Left ventricle myocardium inferior (tissue), 1 donor: ENCODE measurements at places on chromosomes 5 and 9. TPM values are rescaled to one million over a fixed set of nuclear protein-coding genes. Genes with fewer than 3 reads are reported as not detected.

DNA sequence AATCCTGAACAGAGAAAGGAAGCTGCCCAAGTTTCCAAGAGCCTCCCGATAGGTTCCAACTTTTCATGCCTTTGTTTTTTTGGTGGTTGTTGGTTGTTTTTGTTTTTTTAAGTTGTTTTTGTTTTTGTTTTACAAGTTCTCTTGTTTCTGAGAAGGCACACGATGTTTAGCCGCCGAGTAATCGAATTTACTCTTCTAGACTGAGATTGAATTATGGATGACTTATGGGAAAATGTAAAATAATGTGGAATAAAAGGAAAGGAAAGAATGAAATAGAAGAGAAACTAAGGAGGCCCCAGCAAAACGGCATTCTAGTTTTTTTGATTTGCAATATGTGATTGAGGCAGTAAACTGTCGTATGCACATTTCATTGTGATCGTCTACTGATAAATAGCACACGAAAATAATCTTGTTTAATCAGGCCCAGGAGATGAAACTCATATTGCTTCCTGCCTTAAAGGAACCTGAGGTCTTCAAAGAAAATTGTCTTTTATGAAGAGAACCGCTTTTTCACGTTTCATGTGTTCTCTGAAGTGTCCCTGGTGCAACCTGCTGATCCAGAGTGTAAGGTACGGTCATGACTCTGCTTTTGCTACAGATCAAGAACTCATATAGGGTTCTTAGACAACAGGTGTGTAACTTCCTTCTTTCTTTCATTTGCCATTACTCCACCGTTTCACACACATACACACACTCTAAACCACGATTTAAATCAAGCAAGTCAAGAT is 1.3 kb upstream of the GNAQ start:
- DNase-seq = no peak

- DNase-seq = no peak
Observed at GRCh38 chr9:95373782-95374487, 56.4 kb upstream of the FANCC start.

DNA sequence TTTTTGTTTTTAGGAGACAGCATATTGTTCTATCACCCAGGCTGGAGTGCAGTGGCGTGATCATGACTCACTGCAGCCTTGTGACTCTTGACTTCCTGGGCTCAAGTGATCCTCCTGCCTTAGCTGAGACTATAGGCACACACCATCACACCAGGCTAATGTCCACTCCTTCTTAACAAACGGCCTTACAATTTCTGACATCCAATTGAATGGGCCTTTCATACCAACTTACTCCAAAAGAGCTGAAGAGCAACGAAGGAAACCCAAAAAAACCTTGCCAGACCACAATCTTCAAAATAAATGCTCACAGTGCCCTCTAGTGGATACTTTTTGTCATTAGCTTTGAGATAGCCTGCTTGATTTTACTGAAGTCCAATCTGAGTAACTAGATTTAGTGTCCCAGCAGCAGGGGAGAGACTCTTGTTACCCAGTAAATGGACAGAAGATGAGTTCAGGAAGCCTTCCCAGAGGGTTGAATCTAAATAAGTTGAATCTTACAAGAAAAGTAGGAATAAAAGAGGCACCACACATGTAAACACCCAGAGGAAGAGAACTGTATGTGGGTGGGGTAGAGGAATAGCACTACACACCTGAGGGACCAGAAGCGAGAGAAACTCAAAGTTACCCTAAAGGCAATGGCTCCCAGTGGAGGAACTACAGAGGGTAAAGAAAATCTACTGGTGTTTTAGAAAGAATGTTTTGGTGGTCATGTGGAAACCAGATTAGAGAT is 9.3 kb downstream of the ZNF622 start:
- DNase-seq = no peak

GRCh38 chr5:172806897-172807672 is 27.0 kb upstream of the ERGIC1 start:
- DNase-seq = peak; percentile 87

- no peak for DNase-seq
Observed at GRCh38 chr9:2700909-2701550, 16.3 kb upstream of the KCNV2 start.

DNA sequence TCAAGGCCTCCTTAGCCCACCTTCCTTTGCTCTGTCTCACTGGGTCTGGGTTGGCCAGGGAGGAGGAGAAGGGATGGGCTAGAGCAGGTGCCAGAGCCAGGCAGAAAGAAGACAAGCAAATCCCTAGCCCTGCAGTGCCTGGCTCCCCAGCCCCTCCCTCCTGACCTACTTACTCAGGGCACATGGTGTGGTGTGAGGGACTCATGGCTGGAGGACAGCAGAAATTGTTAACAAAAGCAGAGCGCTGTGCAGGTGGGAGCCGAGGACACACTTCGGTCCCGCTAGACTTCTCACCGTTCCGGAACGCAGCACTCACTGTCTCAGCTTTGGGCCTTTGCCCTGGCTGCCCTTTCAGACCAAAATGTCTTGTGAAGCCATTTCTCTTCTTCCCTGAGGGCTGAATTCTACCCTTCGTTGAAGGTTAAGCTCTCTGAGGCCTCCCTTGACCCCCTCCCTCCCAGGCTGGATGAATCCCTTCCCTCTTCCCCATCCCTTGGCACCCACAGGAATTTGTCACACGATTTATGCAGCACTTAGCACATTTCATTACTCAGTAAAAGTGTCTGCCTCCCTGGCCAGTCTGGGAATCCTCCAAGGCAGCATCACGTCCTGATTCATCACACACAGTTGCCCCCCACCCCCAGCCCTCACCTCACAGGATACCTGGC is 263.9 kb upstream of the TRPC7 start:
- no peak for DNase-seq

DNA sequence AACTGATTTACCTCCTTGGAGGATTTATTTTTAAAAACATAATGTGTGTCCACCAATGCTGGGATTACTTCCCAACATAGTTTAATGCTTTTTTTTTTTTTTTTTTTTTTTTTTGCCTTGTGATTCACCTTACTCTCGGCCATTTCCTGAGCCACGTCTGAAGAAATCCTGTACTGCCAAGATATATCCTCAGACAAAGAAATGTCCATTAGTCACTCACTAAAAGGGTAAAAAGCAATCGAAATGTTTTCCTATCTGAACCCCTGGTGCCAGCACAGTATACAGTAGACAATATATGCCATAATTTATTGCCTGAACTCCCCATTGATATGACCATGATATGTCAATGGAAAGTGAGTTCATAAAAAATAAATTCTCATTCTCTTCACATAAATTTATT is 344.1 kb downstream of the BNC2 start:
- DNase-seq = no peak

DNA sequence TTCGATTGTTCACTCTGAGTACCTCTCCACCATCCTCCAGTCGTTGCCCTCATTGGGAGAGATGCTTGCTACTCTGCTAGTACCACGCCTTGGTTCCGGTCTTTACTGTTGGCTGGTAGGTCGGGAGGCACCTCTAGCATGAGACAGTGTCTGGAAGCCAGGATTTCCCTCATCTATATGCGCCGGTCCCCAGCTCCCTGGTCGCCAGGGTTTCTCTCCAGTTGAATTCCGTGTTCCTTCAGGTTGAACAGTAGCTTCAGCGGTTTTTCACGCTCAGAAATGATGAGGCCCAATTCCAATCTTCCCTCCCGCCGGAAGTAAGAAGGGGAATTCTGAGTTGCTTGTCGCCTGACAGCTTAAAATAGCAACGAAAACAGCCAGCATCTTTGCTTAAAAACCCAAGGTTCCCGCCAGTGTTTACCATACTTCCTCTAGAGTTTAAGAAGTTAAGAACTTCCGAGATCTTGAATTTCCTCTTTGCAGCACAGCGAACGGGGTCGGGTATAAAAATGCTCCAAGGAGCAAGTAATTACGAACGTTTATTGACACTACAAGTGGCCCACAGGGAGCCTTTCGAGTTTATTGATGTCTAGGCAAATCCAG is 1.3 kb upstream of the ST8SIA4 start:
- DNase-seq = no peak

Gene SPINK7
- not detected for total RNA-seq

Gene PCA3
- total RNA-seq = not detected

Gene C5orf52
- total RNA-seq = not detected
